ENCODE measurements at places on chromosomes 3 and 15.

- peak; percentile 94 for DNase-seq
Observed at GRCh38 chr3:98022978-98023820, 11.9 kb downstream of the GABRR3 start.

GRCh38 chr3:81443958-81444357 lies 317.5 kb downstream of the GBE1 start:
- DNase-seq = no peak

- no peak for DNase-seq
Observed at GRCh38 chr3:30952786-30953185, 58.3 kb upstream of the GADL1 start.

DNA sequence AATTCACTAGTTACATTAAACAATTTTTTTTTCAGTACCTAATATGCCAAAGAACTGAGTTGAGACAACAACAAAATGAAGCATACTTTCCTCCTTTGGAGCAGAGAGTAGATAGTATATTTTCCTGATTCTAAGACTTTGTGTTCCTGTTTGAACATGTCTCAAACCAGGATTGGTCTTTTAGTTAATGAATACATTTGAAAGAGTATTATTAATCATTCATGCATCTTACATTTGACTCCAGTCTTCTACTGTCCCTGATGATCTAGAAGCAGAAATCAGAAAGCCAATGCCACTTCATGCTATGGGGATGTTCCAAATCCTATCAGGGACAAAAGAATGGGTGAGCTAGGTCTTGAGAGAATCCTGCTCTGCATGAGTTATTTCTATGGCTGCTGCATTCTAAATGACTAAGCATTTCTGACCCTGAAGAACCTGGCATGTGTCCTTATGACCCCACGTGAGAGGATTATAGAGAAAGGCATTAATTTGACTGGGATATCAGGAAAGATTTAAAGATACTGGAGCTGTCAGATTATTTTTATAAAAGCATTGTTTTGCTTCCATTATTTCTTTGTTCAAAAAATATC lies 32.9 kb upstream of the MBNL1 start:
- no peak for DNase-seq

GRCh38 chr3:17044855-17045254 lies 160.1 kb downstream of the PLCL2 start:
- DNase-seq = no peak

GRCh38 chr3:46542344-46542743 lies 23.8 kb downstream of the LRRC2 start:
- no peak for DNase-seq

GRCh38 chr3:8441969-8442559 lies 59.6 kb upstream of the LMCD1 start:
- DNase-seq = peak; percentile 38

DNA sequence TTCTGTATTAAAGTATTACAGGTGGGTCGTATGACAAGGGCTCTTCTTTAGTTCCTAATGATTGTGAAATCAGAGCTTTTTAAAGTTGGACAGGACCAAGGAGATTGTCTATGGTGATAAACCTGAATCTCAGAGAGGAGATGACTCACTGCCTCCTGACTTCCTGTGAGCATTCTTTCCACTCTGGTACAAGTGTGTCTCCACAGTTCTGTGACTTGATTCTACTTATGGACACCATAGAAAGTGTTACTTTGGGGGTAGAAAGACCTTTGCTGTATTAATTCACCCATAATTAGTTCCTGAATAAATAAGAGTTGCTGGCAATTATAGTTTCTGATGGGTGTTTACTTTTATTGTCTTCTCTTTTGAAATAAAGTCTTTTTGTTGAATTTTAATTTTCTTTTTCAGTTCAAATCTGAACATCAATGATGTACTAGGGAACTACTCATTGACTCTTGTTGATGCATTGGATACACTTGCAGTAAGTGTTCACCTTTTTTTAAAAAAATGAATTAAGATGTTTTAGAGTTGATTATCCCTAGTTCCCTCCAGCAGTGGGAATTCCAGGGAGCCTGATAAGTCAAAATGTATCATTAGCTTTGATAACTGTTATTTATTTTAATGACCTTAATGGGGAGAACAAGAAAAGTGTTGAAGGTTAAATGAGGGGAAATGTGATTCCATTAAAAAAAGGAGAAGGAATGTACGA lies 7.4 kb downstream of the EDEM1 start:
- DNase-seq = no peak

DNA sequence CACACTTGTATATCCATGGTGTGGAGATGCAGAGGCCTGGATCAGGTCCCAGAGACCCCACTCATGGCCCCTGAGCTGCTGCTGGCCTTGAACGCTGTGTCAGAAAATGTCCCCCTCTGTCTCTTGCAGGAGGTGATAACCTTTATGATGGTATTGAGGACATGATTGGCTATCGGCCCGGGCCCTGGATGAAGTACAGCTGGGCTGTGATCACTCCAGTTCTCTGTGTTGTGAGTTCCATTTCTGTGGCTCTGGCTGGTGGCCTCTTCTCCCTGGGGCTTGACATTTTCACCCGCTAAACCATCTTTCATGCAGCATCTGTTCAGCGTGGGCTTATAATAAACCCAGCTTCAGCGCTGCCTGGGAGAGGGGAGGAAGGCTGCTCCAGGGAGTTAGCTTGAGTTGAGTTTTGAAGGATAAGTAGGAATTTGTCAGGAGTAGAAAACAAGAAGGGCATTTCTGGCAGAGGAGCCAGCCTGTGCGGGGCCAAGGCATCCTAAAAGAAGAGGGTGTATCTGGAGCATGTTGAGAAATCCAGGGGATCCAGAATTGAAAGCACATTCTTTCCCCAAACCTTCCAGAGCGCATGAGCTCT lies 61.1 kb downstream of the GRIP2 start:
- no peak for DNase-seq

GRCh38 chr15:89101302-89102193 lies 13.3 kb downstream of the ABHD2 start:
- no peak for DNase-seq

GRCh38 chr3:10781981-10782380 lies 34.0 kb upstream of the SLC6A11 start:
- no peak for DNase-seq

DNA sequence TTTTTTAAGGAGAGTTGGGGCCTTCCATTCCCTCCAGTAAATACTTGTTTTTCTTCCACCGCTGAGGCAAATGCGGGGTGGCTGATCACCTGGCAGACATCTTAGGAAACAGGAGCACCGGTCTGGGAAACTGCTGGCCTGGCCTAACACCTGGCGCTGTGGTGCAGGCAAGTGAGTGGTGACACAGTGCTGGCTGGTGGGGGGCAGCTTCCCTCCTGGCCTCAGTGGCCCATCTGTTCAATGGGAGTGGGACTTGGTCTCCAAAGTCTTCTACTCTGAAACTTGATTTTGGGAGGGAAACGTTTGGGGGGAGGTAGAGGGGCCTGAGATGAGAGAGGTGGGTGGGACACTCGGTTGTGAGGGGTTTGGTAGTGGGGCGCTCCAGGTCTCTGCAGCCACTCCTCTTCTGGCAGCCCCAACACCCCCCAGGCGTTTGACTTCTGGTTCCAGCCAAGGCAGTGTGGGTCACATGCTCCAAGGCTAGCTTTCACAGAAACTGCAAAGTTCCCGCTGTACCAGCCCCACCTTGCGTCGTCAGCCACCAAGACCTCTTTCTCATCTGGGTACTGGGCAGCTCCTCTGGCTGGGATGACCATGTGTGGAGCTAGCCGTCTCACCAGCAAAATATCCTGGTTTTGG lies 4.7 kb downstream of the GHRL start:
- no peak for DNase-seq

DNA sequence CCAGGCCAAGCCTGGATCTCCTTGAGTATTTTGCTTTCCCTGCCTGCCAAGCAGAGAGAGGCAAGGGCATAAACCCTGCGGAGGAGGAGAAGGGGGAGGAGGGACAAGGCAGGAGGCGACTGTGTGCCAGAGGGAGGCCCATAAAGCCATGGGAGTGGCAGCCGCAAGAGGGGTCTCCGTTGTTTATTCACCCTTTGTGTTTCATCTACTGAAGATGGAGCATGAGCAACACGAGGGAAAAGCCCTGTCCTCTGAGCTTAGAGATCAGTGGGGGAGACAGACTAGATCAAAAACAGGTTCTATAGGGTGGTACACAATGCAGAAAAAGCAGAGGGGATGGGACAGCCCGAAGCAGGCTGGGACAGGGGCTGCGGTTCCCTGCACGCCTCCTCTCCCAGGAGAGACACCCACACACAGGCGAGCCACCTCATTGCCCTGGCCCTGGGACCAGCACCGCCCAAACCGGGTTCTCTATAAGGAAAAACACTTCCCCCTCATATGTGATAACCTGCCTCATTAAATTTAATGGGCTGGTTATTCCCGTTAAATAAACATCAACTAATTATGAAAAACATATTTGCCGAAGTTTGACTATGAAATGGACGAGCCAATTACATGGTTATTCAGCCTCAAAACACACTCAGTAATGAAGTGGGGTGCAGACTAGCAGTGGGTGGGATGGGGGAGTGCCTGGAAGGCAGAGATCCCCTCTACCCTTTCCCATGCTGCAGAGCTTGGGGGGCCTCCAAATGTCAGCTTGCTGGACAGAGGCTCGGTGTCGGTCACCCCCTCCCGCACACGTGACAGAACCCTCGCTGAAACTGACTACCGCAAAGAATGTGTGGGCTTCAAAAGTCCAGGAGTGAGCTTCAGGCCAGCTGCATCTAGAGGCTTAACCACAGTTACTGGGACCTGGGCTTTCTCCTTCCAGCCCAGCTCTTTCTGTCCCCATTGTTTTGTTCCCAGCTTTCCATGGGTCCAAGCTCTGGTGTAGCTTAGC lies 14.2 kb upstream of the PLXNA1 start:
- DNase-seq = no peak

DNA sequence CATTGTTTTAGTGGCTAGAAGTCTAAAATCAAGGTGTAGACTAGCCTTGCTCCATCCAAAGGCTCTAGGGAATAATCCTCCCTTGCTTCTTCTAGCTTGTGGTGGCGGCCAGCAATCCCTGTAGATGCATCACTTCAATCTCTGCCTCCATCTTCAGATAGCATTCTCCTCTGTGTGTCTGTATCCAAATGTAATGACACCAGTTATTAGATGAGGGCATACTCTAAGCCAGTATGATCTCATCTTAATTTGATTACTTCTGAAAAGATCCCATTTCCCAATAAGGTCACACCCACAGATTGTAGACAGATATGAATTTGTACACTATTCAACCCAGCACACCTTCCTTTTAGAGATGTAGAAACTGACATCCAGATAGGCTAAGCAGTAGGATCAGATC lies 334.5 kb upstream of the KCNMB2 start:
- no peak for DNase-seq

GRCh38 chr3:61138401-61138800 lies 112.9 kb downstream of the FHIT start:
- no peak for DNase-seq

DNA sequence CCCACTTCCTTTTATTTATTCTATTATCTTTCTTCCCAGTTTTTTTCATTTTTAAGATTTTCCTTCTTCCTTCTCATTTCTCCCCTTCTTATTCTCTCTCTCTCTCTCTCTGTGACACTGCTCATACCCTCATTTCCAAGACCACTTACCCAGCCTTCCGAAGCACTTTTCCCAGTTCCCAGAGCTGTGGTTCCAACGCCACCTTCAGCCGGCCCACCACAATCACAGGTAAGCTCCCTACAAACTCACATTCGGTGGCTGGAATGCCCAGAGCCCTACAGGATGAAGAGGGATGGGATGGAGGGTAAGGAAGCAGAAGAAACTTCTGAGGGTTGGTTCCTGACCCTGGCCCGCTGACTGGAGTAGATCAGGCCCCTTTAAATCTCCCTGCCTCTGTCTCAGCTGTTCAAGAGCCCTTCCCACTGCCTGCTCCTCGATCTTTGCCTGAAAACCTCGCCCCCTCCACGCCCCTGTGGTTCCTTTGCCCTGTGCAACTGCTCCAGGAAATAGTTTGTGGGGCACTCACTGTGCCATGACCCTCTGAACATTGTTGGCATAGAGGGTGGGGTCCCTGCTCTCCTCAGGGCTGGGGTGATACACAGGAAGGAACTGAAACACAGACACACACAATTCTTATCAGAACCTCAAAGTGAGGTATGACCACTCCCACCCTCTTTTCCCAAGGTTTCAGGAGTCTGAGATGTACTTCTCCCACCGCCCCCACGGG lies 4.8 kb downstream of the LPCAT4 start:
- no peak for DNase-seq

DNA sequence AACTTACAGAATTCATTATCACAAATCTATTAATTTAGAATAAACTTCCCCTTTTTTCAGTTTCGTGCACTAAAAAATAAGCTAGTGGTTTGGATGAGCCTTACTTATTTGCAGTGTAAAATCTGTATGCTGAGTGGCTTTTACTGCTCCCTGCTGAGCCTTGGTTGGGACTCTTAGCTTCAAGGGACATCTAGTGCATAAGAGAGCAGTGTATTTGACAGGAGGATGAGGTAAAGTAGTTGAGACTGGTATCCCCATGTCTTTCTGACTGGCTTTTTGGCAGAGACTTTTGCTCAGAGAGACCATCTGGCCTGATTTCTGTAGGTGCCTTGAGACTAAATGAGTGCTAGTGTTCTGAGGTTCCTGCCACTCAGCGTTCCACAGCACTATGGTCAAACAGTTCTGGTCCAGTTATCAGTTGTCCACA lies 11.8 kb downstream of the CAPN7 start:
- DNase-seq = no peak

- DNase-seq = no peak
Observed at GRCh38 chr15:39747326-39747725, 35.3 kb downstream of the FSIP1 start.

DNA sequence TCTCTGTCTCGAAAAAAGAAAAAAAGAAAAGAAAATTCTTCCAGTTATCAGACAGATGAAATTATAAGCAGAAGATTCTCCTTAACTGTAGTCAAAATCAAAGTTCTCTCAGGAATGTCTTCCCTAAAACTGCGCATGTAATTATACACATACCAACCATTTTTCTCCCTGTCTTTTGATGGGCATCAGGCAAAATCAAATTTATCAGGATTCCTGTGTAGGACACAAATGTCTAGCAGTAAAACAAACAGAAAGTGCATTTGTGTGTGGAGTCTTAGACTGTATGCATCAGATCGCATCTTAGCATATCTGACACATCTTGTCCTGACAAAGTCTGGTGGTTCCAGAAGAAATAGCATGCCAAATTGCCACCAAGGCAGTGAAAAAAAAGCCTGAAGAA lies 3.9 kb upstream of the ARPIN start:
- DNase-seq = no peak

GRCh38 chr3:42569593-42570142 lies 12.1 kb downstream of the SEC22C start:
- DNase-seq = no peak

DNA sequence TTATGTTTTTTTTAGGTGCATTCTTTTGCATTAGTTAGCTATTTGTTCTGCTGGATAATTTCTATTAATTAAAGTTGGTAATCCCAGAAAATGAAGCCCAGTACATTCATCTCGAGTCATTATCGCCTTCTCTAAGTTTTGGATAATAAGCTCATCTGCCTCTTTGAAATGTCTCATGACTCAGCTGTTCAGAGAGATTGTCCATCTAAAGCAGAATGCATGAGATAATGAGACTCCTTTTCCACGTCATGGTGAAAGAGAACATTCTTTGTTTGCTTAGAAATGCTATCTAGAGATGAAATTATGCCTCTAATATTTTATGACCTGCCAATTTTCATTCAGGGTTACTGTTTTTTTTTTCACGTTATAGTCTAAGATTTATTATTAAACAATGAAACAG lies 374.7 kb upstream of the GOLIM4 start:
- no peak for DNase-seq

- no peak for DNase-seq
Observed at GRCh38 chr3:169133178-169134161, 530.0 kb downstream of the MECOM start.
